ENCODE measurements at places on chromosomes 12 and 14.

GRCh38 chr12:15278816-15279658 is 43.3 kb upstream of the PTPRO start:
- DNase-seq: no peak

GRCh38 chr14:96565811-96566210 is 63.6 kb downstream of the PAPOLA start:
- no peak for DNase-seq

DNA sequence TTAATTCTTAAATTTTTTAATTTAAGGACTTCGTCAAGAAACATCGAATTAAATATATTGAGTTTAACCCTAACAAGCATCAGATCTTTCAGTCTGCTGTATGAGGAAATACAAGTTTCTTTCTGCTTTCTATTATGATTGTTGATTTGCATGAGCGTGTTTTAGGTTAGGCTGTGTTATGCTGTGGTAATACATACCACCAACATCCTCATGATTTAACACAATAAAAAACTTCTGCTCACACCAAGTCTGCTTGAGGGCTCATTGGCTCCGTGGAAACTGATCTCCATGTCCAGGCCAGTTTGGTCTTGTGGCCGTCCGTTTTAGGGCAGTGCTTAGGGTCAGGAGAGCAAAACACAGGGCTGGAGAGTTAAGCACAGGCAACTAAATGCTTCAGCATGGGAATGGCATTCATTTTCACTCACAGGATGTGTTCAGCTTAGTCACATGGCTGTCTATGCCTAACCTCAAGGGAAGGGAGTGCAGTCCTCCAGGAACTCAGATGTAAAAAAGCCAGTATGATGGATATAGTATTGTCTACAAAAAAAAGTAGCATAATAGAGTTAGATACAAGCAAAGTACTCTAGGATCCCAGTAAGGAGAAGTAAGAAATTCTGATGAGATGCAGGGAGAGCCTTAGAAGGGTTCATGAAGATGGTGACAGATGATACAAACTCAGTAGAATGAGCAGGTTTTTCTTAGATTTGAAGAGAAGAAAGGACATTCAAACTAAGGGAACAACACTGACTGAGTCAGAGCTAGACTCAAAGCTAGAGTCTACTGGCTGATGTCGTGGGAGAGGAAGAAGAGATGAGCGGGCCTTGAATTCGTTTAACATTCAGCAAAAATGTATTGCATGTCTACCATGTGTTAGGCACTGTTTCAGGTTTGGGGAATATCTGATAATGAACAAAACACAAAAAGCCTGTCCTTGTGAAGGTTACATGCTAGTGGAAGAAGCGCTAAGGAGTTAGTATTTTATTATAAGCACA is 16.3 kb downstream of the MARK3 start:
- DNase-seq: no peak

- no peak for DNase-seq
Observed at GRCh38 chr14:70425354-70425753, 8.5 kb upstream of the SYNJ2BP start.

DNA sequence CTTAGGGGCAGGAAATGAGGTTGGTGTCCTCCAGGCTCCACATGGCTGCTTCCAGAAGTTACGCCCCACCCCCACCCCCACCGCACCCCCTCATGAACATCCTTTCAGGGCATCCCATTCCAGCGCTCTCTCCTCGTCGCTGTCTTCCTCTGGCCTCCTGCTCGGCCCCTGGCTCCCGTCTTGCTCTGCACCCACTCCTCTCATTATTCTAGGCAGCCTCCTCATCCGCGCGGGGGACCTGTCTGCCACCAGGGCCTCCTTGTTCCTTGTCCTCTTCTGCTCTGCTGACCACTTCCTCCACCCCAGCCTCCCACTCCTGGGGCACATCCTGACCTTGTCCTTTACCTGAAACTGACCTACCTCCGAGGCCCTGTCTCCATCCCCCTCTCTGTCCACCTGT is 29.8 kb upstream of the PLEKHG6 start:
- no peak for DNase-seq

DNA sequence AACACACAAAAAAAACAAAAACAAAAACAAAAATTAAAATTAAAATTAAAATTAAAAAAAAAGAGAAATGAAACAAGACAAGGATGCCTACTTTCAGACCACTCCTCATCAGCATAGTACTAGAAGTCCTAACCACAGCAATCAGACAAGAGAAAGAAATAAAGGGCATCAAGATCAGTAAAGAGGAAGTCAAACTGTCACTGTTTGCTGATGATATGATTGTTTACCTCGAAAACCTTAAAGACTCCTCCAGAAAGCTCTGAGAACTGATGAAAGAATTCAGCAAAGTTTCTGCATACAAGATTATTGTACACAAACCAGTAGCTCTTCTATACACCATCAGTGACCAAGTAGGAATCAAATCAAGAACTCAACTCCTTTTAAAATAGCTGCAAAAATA is 29.2 kb downstream of the ALG10 start:
- DNase-seq: no peak

DNA sequence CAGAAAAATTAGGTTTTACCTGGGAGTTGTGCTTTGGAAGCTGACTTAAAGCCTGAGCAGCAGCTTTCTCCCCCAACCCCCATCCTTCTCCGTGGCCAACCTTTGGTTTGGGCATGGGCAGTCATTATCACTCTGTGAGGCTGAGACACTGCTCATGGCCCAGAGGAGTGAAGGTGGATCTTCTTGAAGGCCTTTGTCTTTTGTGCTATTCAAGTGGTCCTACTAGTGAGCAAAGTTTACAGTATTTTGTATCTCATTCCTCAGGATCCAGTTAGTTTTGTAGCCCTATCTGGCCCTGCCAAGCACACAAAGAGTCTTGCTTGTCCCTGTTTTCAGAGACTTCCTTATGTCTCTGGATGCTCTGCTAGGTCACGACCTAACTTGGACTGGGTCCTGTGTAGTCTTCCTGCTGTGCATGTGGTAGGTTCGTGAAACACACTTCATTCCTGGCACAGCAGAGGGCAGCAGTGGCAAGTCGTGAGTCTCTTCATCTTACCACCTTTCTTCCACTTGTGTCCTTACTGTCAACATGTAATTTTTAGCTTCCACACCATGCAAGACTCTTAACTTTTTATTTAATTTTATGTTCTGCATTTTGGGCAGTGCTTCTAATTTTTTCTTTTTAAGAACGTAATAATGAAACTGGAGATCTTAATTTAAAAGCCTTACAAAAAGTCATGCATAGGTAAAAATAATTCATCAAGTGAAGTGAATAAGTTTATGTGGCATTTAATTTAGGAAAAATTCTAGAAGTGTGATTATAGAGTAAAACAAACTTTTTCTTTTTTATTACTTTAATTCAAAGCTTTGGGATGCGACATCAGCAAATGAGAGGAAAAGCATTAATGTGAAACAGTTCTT is 53.7 kb downstream of the APAF1 start:
- DNase-seq: no peak

DNA sequence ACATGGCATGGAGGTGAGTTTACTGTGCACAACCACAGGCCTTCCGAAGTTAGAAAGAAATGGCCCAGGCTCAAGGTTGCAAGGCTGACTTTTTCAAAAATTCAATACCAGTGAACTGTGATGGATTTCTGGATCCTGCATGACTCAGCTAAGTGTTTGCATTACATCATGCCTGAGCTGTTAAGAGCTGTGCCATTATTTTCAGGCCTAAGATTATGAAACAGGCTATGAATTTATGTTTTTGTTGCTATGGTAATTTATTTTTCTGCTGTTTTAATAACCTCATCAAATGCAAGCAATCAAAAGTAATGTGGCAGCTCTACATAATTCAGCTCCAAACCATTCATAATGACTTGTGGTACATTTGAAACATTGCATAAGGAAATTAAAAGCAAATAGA is 457.7 kb upstream of the TMEM132C start:
- DNase-seq: no peak

DNA sequence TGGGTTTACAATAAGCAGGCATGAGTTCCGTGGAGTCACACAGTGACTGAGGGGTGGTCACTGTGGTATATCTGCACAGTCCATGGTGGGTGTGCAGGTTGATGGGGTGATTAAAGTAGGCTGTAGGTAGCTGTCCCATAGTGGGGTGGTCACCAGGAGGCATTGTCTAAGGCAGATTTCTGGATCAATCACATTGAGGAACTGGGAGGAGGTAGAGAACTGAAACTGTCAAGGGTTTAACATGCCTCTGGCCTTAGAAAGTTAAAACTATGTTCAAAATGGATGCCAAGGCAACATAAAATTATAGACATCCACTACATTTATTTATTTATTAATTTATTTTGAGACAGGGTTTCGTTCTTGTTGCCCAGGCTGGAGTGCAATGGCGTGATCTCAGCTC is 8.3 kb downstream of the ADCK1 start:
- no peak for DNase-seq

- DNase-seq: no peak
Observed at GRCh38 chr12:132305991-132306884, 23.2 kb downstream of the GALNT9 start.

- no peak for DNase-seq
Observed at GRCh38 chr12:124756166-124756565, 107.5 kb downstream of the SCARB1 start.

GRCh38 chr12:99906786-99907579 is 77.8 kb downstream of the ANKS1B start:
- DNase-seq: no peak

DNA sequence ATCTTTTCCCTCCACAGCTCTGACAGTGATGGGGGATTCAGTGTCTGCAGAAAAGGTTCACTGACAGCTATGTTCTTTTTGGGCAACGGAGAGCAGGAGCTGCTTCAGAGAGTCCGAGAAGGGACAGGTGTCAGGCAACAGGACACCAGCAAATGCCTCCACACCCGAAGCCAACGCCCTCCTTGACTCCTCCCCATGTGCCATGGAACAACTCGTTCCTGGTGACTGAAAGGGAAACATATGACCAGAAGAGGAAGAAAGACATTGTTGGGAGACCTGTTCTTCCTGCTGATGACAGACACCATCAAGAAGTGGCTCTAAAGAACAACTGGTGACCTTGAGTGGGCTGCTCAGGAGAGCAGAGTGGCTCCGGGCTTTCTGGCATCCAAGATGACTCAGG is 172.3 kb upstream of the NOS1 start:
- no peak for DNase-seq

- DNase-seq: no peak
Observed at GRCh38 chr14:64983439-64984310, 3.0 kb upstream of the FNTB start.

DNA sequence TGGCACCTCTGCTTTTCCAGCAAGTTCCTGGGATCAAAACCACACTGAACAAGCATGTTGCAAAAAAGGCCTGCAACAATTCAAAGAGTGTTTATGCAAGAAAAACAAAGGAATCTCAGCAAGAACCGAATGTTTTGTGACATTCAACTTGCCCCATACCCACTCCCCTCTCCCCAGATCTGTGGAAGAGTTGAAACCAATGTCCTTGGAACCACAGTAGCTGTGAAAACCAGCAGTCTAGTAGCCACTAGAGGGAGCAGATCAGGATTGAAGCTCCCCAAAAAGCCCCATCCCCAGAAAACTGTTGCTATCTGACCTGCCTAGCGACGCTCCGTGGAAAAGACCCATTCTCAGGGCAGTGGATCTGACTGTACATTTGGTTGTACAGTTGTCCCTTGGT is 27.1 kb downstream of the PRKAB1 start:
- DNase-seq: no peak

DNA sequence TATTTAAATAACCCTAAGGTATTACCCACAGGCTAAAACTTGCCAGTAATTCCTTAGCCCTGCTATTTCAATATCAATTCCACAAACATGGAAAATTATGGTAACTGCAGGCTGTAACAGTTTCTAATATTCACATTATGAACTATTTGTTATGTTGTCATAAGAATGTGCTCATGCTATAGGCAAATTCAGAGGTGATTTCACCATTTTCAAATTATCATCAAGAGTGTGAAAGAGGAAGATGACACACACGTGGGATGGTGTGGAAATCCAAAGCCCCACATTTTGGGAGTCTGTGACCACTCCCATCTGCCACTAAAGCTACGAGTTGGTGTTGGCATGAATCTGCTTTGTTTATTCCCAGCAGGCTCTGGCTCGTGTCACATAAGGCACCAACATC is 5.9 kb upstream of the MYO1A start:
- no peak for DNase-seq

GRCh38 chr12:123058481-123058880 is 78.0 kb downstream of the ARL6IP4 start:
- no peak for DNase-seq

GRCh38 chr14:20215196-20215595 is 8.3 kb upstream of the OR11H6 start:
- no peak for DNase-seq

DNA sequence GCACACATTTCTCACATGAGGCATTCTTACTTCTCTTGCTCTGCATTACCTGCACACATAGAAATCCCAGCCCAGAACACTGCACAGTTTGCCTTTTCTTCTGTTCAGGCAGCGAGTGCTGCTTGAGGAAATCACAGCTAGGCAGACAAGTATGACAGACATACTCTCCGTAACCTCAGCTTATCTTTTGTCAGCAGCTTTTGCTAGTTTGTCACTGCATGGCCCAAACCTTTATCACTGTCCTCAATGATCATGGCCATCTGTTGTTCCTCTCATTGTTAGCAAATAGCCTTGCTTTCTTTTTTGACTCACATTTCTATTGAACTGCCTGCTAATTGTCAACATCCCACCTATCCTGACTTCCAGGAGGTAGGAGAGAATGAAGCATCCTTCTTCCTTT is 5.3 kb downstream of the ZNF10 start:
- DNase-seq: no peak

DNA sequence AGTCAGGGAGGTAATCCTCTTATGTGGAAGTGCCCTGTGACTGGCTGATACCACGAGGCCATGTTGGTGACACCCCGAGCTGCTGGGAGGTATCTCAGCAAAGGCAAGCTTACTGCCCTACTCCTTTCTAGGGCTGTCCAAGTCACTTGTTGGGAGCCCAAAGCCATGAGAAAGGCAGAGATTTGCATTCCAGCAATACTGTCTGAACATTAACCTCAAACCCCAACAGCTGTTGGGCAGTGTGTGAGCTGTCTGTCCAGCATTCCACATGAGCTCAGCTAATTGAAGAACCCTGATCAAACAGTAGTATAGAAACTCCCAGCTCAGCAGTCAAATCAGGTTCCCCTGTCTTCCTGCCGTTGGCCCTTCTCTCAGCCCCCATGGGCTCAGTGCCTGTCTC is 9.2 kb downstream of the ABHD4 start:
- no peak for DNase-seq

Measured in cortex of kidney (tissue), 1 donor.